ENCODE measurements at places on chromosomes 13 and 19.

DNA sequence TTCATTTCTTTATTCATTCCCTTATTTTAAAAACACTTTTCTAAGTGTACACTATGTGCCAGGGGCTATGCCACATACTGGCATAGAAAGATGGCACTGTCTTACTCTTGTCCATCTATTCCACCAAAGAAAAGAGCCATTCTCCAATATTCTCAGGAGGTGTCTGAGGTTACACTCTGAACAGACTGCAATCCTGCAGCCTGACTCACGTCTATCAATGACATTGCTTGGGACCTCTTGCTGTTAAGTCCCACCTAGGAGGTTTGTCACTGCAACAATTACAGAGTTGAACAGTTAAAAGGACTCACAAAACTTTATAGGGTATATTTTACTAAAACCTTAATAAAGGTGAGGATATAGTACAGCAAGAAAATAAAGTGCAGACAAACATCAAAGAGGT lies 512.9 kb upstream of the HTR2A start:
- DNase-seq, result no peak

DNA sequence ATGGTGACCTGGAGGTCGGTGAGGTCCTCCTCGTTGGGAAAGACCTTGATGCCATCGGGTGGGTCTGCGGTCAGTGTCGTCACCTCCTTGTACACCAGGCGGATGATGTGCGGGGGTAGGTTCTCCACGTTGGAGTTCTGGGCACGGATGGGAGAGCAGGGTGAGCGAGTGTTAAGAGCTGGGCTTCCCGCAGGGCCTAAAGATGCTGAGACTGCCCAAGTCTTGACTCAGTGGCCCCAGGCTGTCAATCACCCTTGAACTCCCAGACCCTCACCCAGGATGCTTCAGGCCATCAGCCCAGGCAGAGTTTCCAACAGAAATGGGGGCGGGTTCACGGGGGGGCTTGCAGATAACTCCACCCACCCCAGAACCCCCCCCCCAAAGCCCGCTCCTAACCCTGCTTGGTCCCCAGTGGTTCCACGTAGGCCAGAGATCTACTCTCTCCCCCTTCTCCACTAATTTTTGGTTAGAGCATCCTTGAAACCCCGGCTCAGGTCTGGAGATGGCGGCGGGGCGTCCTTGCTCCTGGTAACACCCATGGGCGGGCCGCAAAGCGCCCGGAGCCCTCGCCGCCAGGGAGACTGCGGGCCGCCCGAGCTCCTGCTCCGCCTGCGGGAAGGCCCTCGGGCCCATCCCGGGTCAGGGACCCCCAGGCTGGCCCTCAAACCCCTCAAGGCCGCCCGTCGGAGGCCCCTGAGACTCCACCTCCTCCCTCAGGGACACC lies 600 bp downstream of the UBE2S start:
- no peak for DNase-seq

- no peak for DNase-seq
Observed at GRCh38 chr13:44389060-44389666, 15.5 kb downstream of the SERP2 start.

GRCh38 chr13:82647540-82647939 lies 1234.7 kb downstream of the SLITRK1 start:
- no peak for DNase-seq

- no peak for DNase-seq
Observed at GRCh38 chr13:108495646-108496361, 133.6 kb upstream of the MYO16 start.

DNA sequence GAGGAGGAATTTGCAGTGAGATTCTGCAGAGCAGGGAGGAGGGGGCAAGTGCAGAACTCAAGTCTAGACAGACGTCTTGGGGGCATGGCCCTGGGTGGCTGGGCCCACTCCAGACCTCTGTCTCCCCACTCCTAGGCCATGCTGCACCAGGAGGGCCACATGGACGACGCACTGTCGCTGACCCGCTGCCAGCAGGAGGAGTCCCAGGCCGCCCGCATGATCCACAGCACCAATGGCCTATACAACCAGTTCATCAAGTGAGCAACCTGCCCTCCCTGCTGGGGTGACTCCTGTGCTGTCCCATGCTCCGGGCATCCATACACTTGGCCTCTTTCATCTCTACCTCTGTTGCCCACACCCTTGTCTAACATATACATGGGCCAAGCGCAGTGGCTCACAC lies 18.1 kb downstream of the RYR1 start:
- DNase-seq, result no peak

GRCh38 chr13:75876142-75877050 lies 240.3 kb downstream of the LMO7 start:
- peak; percentile 68 for DNase-seq

DNA sequence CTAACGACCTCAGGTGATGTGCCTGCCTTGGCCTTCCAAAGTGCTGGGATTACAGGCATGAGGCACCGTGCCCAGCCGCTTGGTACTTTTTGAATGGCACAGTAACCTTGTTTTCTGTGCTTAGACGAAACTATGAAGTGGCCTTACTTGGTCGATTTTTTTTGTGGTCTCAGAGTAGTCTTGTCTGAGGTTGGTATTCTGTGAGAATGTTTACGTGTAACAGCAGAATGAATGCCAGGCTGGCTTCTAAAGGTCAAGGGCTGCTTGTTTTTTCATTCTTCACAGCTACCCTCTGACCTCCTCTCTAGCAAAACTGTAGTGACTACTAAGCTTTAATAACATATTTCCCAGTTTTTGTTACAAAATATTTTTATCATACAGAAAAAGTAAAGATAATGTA lies 313.3 kb downstream of the GPC6 start:
- no peak for DNase-seq

DNA sequence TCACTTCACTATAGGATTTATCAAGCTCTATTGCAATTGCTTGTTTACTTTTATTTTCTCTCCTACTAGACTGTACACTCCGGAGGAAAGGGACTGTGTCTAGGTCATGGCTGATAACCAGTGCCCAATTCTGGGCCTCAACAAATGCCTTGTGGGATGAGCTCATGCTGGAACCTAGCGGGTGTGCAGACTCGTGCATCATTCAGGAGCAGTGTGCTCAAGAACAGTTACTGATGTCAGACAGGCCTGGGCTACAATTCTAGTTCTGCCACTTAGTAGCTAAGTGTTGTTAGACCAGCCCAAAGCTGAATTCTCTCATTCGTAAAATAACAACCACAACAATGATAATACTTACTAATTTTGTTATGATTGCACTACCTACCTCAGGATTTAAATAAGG lies 95.4 kb downstream of the CYSLTR2 start:
- DNase-seq, result no peak
